ENCODE measurements at places on chromosomes 4 and X.
A peak's percentile ranks its signal among the peaks of the same experiment; 100 is the strongest.

GRCh38 chrX:106626789-106627188 lies 15.0 kb downstream of the RADX start:
- no peak for DNase-seq

DNA sequence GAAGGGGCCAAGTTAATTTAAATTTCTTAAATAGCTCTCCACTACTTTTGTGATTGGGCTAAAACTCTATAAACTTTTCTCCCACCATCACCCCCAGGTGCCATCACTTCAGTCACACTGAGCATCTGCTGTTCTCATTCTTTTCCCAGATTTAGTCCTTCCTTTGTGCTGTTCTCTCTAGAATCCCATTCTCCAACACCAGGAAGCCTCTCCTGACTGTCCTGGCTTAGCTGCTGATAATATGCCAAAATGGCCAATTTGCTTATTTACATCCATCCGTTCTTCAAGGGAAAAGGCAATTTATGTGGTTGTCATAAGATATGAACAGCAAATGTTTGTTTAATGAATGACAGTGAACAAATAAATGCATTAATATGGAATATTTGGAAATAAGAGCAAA lies 44.1 kb downstream of the FGFBP1 start:
- no peak for DNase-seq

- no peak for DNase-seq
Measured at GRCh38 chrX:83469551-83469950, 38.5 kb upstream of the POU3F4 start.

- DNase-seq = peak; percentile 46
Measured at GRCh38 chr4:183639291-183639690, 19.7 kb downstream of the RWDD4 start.

GRCh38 chr4:71338846-71339593 lies at the start of gene SLC4A4:
TSS of gene SLC4A4 (plus strand) at chr4:71339020.
- DNase-seq = peak; percentile 88

GRCh38 chrX:13014111-13015096 lies 30.0 kb downstream of the FAM9C start:
- DNase-seq = peak; percentile 58
